ENCODE measurements at places on chromosomes 16 and 17.

GRCh38 chr17:47978324-47978723, 7.4 kb downstream of the CDK5RAP3 start:
- peak; percentile 64 for DNase-seq

DNA sequence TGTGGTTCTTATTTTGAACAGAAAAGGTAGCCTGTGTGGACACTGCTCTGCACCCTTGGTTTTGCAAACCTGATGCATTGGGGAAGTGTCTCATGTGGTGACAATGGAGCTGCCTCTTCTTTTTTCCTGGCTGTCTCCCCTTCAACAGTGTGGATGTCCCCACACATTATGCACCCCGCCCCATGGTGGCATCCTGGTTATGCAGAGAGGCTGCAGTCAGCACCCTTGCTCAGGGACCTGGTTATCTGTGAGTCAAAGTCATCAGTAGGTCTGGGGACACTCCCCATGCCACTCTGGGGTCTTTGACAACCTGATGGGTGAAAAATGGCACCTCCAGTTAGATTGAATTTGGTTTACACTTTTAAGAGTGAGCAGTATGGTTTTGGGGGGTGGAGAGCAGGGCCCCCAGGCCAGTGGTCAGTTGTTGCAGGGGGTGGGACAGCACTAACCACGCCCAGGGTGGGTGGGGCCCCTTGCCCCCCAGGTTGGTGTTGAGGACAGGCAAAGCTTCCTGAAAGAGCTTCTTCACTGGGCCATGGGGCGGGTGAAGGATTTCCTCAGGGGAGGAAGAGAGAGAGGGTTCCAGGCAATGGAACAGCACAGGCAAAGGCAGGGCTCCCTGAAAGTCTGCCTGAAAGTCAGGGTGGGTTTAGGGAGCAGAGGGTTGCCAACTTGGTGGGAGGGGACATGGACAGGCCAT, 24.6 kb upstream of the KCNJ12 start:
- DNase-seq: no peak

GRCh38 chr17:75776386-75777295, 8.0 kb upstream of the UNK start:
- no peak for DNase-seq

- DNase-seq: no peak
Observed at GRCh38 chr16:84712138-84712671, 12.4 kb downstream of the USP10 start.

GRCh38 chr16:48687421-48688038, 77.5 kb upstream of the N4BP1 start:
- peak; percentile 42 for DNase-seq

GRCh38 chr17:73342050-73342522, 30.3 kb upstream of the CDC42EP4 start:
- peak; percentile 82 for DNase-seq

DNA sequence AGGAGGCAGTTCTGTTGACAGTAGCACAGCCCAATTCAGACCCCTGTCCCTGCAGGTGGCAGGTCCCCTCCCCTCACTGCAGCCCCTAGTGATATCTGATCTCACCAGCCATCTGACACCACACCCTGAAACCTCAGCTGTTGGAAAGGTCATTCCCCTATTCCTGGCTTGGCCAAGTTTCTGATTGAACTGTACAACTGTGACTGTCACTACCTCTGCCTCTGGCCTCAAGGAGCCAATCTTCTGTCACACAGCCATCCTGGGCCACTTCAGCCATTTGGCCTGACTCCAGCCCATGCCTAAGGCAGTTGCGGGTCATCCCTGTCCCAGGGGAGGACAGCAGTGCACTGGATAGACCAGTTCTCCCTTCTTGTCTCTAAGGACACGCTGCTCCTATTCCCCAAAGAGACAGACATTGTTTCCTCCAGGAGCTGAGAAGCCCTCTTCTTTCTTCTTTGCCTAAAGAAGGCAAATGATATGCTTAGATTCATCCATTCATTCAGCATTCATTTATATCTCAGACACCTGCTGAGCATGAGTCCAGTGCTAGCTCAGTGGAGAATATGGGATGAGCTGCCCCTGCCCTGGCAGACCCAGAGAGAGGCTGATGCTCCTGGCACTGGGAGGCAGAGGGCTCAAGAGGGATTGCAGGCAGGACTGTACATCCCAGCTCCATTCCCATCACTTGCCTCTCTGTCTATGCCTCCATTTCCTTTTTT, 4.6 kb upstream of the ALDOA start:
- DNase-seq: no peak

DNA sequence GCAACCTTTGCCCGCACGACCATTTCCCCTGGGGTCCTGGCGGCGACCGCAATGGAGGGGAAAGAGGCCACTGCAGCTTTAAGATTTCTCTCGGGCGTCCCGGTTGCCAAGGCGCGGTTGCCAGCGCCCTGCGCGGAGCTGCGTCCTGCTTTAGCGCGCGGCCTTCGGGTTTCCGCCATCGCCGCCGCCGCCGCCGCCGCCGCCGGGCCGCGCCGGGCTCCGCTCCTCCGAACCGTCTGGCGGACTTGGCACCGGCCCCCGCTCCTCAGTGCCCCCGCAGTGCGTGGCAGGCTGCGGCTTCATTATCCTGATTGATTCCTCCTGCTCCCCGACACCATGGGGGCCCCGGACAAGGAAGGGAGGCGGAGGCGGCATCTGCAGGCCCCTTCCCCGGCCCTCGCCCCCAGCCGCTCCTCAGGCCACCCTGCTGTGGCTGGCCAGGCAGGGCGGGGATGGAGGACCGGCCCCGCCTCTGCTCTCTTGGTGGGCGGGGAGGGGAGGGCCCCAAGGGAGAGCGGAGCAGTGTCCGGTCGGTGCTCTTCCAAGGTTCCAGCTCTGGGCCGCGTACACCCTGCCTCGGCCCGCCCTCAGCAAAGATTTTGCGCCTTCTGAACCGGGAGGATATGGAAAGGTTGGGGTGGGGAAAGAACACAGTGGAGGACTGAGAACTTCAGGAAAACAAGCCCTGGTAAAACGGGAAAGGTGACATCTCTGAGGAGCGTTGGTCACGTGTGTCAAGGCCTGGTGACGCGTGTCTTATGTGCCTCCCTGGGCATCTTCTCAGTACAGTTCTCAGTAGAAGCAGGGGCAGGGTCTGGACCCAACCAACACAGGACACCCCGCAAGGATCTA, 34.0 kb downstream of the NEUROD2 start:
- peak; percentile 61 for DNase-seq

- peak; percentile 71 for DNase-seq
Observed at GRCh38 chr16:80883159-80883642, 78.8 kb upstream of the CDYL2 start.

DNA sequence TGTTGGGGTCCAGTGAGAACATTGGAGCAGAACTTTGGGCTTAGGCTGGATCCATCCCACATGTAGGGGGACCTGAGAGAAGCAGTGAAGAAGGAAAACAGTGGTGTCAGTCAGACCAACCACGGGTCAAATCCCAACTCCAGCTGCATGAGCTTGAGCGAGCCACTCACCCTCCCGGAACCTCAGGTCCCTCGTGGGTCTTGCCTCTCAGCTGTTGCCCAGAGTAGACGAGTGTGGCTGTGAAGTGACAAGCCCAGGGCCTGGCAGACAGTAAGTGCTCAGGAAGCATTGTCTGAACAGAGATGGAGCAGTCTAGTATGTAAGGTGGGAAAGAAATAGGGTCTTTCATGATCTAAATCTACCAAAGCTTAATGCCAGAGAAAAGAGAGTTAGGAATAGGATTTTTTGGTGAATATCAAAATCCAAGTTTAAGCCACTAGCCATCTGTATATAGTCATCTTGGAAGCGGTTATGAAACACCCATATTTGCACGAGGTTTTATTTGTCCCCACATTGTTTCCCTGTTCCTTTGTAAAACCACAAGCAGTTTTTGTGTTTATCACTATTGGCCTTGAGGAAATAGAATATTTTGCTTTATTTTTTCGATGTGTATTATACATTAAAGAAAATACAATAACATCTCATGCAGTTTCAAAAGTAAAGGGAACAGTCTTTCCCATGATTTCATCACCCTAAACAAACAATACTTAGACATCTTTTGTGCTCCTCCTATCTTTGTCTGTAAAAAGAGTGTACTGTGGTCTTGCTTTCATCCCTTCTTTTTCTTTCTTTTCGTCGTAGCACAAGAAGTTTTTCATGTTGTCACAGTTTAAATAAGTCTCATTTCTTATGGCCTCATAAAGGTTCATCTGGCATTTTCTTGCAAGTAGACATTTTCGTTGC, 112.0 kb downstream of the CLEC16A start:
- DNase-seq: no peak

DNA sequence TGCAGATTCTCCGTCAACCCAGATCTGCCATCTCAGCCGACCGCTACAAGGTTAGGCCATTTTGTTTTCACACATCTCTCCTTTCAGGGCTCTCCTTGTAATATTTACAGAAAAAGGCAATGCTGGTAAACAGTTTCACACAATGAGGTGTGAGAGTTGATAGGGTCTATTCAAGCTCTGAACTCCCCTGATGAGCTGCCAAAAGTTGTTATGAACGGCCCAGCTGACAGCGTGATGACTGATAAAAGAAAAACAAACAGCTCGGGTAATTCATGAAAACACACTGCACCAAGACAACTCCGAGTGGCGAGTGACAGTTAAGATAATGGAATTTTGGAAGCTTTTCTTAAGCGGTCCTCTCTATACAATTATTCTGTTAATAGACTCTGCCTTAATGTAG, 68.1 kb upstream of the IRX5 start:
- no peak for DNase-seq

- DNase-seq: peak; percentile 20
Observed at GRCh38 chr16:30342751-30343490, 12.2 kb downstream of the CD2BP2 start.

DNA sequence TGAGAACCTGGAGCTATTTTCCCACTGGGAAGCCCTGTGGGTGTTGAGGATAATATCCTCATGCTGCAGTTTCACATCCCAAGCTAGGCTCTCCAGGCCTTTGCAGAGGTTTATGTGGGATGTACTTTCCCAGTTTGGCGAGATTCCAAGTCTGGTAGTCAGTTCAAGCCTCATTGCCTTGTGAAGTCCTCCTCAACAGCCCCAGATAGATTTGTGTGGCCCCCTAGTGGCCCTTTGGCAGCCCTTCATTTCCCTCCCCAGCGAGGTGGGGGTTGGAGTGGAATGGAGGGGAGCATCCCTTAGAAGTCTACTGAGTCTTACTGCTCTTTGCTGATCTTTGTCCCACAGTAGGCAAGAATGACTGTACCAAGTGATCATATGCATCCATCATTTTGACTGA, 137.9 kb downstream of the CDH11 start:
- DNase-seq: peak; percentile 6

DNA sequence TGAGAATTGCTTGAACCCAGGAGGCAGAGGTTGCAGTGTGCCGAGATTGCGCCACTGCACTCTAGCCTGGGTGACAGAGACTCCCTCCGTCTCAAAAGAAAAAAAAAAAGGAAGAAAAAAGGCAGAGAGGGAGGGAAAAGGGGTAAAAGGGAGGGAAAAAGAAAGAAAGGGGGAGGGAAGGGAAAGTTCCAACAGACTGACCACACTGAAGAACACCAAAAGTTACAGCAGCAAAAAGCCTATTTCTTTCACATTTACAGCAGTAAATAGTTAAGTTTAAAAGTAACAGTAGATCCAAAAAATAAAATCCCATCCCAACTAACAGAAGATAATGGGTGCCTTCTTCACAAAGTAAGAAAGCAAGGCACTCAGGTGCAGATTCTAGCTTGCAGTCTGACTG, 36.9 kb upstream of the C17orf78 start:
- DNase-seq: no peak

DNA sequence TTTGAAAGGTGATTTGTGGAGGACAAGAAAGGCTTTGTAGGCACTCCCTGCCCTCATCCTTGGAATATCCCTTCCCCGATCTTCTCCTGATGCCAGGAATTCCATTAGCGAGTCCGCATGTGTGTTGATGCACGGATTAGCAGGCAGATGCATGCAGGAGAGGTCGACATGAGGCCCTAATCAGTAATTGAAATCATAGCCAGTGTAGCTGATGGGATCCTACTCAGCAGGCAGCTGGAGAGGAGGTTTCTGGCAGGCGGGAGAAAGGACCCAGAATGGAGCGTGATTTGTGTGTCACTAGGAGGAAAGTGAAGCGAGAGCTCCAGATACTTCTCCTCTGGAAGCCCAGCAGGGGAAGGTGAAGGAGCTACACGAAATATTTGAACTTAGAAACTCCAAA, 196.3 kb upstream of the CDH11 start:
- DNase-seq: no peak

DNA sequence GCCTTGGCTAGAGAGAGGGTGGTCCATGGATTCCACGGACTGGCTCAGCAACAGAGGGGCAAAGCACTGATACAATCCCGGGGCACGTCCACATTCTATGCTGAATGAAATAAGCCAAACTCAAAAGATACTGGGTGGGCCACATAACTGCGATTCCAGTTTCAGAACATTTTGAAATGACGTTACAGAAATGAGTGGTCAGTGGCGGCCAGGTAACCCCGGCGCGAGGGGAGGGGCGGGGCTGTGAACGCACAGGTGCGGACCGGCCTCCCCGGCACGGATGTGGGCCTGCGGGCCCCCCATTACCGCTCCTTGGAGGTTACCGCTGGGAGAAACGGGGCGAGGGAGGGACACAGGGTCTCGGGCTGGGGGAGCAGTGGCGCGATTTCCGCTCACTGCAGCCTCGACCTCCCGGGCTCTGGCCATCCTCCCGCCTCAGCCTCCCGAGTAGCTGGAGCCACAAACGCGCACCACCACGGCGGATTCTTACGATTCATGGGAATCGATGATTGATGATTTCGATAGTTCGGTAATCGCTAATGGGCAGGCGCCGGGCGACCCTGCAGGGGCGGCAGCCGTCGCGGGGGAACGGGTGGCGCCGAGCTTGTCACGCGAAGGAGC, 559 bp downstream of the MVD start:
- DNase-seq: peak; percentile 62

GRCh38 chr17:4636474-4637100, 4.9 kb downstream of the ALOX15 start:
- no peak for DNase-seq

DNA sequence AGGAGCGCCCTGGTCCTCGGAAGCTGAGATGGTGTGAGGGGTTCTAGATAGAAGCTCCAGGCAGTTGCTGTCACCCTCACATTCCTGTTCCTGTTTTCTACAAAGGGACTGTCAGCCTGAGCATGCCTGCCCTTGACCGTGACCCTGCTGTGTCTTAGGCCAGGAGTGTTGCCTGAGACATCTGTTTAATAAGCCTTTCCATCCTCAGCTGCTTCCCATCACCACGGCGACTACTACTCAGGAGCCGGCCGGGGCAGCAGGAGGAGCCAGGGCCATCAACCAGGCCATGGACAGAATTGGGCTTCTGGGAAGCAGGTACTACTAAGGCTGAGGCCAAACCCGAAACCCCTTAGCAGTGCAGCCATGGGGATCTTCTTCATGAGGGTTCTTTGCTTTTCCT, 151.4 kb downstream of the KATNIP start:
- no peak for DNase-seq

GRCh38 chr16:19883296-19883965, 1.2 kb downstream of the GPRC5B start:
- DNase-seq: no peak
